ENCODE measurements at places on chromosomes 7 and 10. TPM values are rescaled to one million over a fixed set of nuclear protein-coding genes. Genes with fewer than 3 reads are reported as not detected.

FZD1 gene
- total RNA-seq: 2.4 TPM

ARHGEF35 gene
- 0.23 TPM for total RNA-seq

HOXA11 gene
- total RNA-seq: 0.65 TPM

GPNMB gene
- 3.2 TPM for total RNA-seq

ICA1 gene
- total RNA-seq: 0.76 TPM

Measured in A549 treated with DMSO at 1 μM for 4 hours (cell line).